ENCODE measurements at places on chromosomes 16 and 17.

GRCh38 chr16:75948441-75948840 lies 222.2 kb upstream of the CPHXL start:
- DNase-seq: no peak

DNA sequence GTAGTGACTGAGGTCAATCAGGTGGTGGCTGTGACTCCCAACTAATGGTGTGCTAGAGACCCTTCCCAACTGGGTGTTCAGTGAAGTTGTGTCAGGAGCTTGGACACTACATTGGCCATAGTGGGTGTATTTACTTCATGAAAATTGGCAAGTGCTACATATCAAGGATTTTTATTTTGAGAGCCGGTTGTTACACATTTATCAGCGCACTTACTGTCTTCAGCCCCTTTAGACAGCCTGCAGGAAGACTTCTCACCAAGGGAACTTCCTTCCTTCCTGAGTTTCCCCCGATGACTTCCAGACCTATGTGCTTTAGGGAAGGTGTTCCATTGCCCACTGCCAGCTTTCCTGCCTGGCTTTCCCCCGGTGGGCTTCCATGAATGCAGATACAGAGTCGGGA lies 261.2 kb downstream of the CBLN1 start:
- no peak for DNase-seq

- peak; percentile 39 for DNase-seq
These were observed 37.9 kb upstream of the METTL16 start for GRCh38 chr17:2549392-2550211.

- DNase-seq: no peak
These were observed 39.3 kb upstream of the TOB1 start for GRCh38 chr17:50905460-50905803.

GRCh38 chr17:63275971-63276745 lies 169.9 kb downstream of the CYB561 start:
- no peak for DNase-seq

GRCh38 chr17:70187383-70187782 lies 18.1 kb downstream of the KCNJ2 start:
- DNase-seq: no peak

DNA sequence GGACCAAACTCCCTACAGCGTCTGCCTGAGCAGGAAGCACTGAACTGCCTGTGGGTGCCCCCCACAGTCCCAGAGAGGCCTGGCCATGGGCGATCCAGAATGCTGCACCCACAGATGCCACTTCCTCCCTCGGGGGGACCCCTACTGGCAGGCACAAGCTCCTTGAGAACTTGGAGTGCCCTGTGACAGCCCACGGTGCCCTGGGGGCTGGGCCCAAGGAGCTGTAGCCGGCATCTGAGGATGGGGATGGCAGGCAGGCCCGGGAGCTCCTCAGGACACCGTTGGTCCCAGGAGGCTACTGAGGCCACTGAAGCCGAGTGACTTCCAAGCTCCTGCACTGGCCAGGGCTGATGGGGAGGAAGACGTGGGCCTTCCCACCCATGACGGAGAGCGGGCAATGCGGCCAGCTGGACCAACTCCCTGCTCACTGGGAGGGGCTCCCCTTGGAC lies 15.1 kb upstream of the RASD1 start:
- no peak for DNase-seq

DNA sequence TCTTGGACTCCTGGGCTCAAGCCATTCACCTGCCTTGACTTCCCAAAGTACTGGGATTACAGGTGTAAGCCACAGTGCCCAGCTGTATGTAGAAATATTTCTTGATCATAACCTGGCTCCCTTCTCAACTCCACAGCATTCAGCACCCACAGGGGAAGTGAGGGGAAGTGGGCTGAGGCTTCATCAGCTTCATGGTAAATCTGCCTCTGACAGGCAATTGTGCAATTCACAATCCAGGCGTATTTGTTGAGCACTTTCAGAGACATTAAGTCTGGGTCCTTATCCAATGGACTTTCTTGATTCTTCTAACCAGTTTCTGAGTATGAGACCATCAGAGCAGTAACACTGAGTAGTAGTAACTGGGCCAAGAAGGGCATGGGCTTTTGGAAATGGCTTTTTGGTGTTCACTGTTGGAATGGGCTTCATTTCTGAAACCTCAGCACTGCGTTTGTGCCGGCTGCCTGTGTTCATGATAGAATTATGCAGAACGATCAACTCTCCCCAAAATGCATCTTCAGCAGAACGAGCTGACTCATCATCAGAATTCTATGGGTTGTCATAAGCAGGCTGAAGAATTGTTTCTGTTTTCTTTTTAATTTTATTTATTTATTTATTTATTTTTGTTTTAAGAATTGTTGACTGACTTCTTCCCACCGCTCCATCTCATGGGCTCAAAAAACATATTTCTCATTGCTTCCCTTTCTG lies 28.9 kb downstream of the FAM20A start:
- peak; percentile 73 for DNase-seq

GRCh38 chr16:55605754-55606336 lies 39.4 kb downstream of the CAPNS2 start:
- no peak for DNase-seq

GRCh38 chr16:77043076-77043475 lies 147.9 kb upstream of the MON1B start:
- DNase-seq: peak; percentile 40

DNA sequence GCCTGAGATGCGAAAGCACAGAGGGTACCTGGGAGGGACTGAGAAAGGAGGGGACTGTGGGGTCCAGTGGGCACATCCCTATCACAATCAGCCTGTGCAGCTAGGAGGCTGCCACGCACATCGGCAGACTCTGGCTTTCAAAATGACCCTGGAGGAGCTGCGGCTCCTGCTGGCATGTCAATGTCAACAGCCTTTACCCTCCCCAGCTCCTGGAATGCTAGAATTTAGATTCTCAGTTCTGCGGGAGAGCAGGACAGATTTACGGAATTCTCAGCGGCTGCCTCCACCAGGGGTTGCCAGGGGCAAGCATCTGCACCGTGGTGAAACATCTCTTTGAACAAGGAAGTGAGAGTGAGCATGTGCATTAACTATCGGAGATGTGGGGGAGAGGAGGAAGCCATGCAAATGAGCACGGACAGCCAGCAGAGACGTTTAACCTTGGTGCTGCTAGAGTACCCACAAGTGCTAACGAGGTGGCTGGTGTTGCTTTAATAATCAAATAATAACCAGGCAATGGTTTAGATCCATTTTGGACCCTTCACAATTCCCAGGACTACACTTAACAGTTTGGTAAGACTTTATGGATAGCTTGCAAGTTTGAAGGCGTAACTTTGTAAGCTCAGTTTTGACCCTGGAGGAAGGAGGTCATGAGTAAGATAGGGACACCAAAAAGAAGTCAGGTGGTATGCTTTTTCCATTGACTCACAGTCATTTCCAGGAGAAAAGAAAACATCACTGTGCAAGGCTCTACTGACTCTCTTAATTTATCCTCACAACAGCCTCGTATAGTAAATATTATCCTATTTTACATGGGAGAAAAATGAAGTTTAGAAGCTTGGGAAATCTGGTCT lies 54.1 kb downstream of the XYLT1 start:
- no peak for DNase-seq

- DNase-seq: peak; percentile 29
These were observed 5.0 kb downstream of the TBKBP1 start for GRCh38 chr17:47698749-47699535.

GRCh38 chr16:23966597-23967394 lies 131.0 kb downstream of the PRKCB start:
- no peak for DNase-seq

DNA sequence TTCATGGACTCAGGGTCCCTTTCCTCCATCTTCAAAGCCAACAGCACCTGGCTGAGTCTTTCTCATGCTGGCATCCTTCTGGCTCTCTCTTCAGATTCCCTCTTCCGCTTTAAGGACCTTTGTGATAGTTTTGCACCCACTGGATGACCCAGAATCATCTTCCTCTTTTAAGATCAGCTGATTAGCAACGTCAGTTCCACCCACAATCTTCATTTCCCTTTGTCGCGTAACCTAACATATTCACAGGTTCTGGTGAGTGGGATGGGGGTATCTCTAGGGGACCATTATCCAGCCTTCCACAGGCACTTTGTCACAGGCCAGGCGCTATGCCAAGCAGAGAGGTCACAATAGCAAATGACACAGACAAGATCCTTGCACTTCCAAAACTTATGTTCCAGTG lies 593.8 kb downstream of the MAF start:
- no peak for DNase-seq

DNA sequence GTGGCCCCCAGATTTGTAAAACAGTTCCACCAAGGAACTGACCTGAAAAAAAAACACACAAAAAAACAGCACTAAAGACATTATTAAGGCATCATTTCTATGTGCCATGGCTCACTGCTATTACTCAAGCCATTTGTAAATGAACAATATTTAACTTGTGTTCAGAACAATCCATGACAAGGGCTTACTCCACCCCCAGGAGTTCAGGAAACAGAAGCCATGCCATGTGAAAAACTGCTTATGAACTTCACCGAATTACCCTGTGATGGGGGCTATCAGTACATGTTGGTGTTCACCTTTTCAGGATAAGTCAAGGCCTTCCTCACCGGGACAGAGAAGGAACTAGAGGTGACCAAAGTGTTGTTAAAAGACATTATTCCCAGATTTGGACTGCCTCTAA lies 19.2 kb downstream of the ACSM1 start:
- DNase-seq: no peak

DNA sequence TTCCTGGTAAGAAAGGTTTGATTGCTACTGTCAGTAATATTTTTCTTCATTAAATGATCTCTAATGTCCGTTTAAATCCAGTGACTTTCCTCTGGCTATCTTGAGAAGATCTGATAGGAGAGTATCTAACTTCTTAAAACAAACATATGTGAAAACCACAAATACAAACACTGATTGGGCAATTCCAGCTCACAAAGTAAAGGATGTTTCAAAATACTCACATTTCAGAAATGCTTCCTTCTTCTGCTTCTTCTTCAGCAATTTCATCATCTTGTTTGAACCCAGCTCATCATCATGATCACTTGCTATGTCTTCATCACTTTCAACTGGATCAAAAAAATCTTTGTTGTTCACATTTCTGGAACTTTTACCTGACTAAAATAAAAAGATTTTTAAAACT lies 64.3 kb upstream of the RBL2 start:
- no peak for DNase-seq

- DNase-seq: no peak
These were observed 62.7 kb downstream of the FOXK2 start for GRCh38 chr17:82582213-82582612.

DNA sequence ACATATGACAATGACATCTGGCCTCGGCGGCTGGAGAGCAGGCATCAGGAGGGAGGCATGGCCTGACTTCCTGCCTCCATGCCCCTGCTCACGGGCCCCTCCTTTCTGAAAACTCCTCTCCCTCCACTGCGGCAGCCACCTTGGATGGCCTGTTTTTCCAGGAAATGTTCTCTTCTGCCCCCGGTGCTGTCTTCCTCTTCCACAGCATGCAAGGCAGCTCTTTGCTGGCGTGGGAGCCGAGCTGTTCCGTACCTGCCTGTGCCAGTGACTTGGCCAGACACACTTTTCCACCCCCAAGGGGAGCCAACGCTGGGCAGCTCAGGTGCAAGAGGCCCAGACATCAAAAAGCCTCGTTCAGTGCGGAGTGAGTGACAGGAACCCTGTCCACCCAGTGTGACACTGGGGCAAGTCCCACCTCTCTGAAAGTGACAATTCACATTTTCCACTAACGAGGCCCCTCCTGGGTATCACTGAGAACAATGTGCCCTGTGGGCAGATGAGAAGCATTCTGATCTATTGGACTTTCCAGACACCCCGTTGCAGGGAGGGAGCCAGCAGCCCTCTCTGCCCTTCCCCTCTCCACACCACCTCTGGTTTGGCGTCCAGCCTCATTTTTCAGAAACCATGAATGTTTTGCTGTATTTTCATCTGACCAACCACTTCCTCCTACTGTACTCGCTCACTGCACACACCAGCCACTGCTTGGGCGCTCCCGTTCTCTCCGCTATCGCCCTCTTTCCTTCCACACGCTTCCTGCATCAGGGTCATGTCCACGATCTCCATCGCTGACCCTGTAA lies 31.2 kb downstream of the NSMCE1 start:
- DNase-seq: peak; percentile 64

DNA sequence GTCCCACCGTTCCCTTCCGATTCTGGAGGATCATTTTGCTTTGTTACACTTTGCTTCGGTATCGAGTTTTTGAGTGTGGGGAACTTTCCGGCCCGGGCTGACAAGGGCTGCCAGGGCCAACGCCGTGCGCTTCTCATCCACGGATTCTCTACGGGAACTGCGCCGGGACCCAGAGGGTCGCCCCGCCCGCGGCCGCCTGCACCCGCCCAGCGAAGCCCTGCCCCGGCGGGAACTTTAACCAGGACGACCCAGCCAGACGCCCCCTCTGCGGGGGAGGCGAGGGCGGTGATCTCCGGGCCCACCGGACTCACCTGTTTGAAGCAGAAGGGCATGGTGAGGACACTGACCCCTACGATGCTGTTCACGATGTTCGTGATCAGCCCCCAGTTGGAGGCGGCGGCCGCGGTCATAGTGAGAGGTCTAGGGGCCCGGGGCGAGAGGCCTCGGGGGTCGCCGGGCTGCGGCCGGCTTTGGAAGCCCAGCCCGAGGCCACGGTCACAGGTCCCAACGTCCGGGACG lies 536 bp downstream of the SLC38A10 start:
- DNase-seq: no peak

GRCh38 chr17:75289115-75289831 lies at the start of gene SLC25A19:
TSS of gene SLC25A19 (minus strand) at chr17:75289433. CDS start at chr17:75286764, 2,669 bp downstream.
- peak; percentile 98 for DNase-seq

GRCh38 chr16:87178977-87179376 lies 138.2 kb downstream of the C16orf95 start:
- no peak for DNase-seq

GRCh38 chr17:35906191-35906925 lies 24.2 kb downstream of the RDM1 start:
- DNase-seq: no peak

- no peak for DNase-seq
These were observed 82.3 kb downstream of the ARHGAP23 start for GRCh38 chr17:38510421-38511149.

GRCh38 chr16:12651765-12652512 lies 151.7 kb downstream of the CPPED1 start:
- DNase-seq: no peak
